ENCODE measurements at places on chromosomes 3 and 15.

DNA sequence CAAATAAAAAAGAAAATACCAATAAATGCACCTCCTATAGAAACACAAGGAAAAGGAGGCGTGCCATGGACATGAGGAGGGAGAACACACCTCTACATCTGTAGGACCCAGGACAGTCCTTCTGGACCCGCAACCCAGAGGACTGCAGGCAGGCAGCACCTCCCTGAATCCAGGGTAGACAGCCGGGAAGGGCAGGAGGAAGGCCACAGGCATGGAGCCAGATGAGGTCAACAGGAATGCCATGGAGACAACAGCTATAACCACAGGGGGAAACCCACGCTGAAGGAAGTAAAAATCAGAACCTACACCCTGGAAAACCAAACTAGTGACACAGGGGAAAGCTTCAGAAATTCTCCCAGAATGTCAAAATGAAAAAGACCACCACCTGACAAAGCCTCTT is 248.8 kb upstream of the NSMCE3 start:
- no peak for DNase-seq

GRCh38 chr15:61517776-61518175 is 288.7 kb upstream of the RORA start:
- no peak for DNase-seq

DNA sequence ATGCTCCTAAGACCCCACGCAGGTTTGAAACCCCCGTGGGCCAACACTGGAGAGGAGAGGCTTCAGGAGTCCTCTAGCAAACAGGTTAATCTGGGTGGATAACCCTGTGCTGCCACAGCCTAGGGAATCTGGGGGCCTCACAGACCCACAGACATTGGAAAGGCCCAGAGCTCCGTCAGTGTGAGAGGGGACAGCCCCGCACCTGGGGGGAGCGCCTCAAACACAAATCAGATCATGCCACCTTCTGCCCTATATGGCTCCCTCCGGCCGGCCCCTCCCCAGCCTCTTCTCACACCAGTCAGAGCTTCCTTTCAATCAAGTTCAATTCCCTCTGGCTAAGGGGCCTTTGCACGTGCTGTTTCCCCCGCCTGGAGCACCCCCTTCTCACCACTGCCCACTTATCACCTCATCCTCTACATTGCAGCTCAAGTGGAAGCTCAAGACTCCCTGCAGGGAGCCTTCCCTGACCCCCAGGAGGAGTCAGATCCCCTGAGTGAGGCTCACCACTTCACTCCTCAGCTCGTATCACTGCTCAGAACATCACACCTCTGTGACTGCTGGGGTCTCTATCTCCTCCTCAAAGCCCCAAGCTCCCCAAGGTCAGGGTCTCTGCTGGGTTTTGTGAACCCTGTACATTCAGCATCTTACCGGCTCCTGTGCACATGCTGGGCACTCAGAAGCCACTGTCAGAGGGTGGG is 24.1 kb downstream of the FBLN2 start:
- DNase-seq, result no peak

GRCh38 chr3:194938845-194939531 is 253.3 kb downstream of the FAM43A start:
- no peak for DNase-seq

Measured in SW 1271 (cell line).